ENCODE measurements at places on chromosomes 2 and 18.
A peak's percentile ranks its signal among the peaks of the same experiment; 100 is the strongest.

GRCh38 chr2:173087214-173087581 lies 11.6 kb downstream of the MAP3K20 start:
- no peak for DNase-seq

DNA sequence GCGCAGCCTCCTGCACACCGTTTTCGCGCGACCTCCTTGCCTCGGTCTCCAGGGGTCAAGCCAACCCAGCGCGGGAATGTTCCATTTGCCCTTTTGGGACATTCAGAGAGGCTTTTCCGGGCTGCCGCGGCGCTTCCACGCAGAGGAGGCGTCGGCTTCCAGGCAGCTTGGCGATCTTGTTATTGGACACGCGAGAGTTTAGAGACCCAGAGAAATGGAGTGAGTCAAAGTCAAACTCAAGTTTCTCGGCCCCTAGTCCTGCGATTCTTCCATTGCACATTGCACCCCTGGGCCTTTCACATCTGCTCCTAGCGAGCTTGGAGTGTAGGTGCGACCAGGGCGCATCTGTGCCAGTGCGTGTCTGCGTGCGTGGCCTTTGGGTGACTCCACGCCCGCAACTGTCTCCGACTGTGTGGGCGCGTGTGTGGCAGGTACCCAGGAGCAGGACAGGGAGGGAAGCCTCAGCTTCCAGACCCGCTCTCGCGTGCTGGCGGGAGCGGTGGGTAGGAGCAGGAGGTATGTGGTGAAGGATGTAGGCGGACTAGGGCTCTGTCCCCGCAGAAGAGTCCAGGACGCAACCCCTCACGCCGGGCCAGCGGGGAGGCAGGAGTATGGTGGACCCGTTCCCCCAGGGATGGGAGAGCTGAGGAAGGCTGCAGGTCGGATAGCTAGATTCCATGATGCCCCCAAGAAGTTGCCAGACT lies 13.5 kb downstream of the SIX3 start:
- no peak for DNase-seq

GRCh38 chr2:104853534-104854497 lies at the start of gene POU3F3:
POU3F3 (plus strand) TSS chr2:104854115; CDS start chr2:104855511, 1,396 bp downstream.
- peak; percentile 71 for DNase-seq

DNA sequence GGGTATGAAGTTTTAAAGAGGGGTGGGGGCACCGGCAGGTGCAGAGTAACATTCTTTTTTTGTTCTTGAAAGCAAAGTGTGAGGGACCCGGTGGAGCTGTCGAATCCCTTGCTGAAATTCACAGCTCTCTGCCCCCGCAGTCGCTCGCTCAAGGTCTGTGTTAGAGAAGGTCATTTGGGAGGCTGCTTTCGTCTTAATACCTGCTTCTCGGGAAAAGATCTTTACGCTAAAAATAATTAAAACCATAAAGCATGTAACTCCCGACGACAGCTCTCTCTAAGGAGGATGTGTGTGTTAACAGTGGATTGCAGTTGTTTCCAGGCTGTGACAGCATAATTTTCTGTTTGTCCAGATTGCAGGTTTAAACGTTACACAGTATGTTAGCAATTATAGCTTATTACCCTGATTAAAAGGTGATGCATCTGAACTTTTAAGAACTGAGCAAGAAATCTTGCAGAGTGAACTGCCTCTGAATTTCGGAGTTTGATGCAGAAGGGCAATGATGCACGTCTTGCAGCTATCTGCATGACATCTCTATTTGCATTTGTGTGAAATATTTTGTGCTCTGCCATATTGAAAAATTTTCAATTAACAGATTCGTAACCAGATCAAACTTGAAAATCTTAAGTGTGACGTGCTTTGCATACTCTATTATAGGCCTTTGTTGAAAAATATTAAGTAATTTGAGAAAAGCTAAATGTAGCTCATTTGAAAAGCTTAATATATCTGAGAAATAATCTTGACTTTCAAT lies 954 bp downstream of the RAPGEF4 start:
- DNase-seq: no peak

DNA sequence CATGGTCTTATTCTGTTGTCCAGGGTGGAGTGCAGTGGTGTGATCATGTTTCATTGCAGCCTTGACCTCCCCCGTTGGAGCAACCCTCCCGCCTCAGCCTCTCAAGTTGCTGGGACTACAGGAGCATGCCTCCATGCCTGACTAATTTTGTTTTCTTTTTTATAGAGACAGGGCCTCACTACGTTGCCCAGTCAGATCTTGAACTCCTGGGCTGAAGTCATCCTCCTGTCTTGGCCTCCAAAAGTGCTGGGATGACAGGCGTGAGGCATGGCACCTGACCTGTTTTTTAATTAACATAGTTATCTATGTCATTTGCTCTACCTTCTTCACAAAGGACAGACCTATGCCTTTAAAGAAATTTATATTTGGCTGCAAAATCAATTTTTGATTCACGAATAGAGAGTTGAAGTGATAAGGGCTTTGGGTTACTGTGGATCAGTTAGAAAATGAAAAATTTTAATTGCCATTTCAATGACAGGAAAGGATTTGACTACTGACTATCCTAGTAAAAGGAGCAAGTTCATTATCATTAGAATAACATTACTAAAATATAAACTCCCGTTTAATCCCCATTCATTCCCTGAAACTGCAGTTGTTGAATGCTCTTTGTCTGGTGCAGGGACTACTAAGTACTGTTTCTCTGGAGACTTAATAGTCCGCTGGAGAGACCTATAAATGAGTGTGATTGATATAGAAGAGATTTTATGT lies 3.7 kb downstream of the RNF138 start:
- no peak for DNase-seq

DNA sequence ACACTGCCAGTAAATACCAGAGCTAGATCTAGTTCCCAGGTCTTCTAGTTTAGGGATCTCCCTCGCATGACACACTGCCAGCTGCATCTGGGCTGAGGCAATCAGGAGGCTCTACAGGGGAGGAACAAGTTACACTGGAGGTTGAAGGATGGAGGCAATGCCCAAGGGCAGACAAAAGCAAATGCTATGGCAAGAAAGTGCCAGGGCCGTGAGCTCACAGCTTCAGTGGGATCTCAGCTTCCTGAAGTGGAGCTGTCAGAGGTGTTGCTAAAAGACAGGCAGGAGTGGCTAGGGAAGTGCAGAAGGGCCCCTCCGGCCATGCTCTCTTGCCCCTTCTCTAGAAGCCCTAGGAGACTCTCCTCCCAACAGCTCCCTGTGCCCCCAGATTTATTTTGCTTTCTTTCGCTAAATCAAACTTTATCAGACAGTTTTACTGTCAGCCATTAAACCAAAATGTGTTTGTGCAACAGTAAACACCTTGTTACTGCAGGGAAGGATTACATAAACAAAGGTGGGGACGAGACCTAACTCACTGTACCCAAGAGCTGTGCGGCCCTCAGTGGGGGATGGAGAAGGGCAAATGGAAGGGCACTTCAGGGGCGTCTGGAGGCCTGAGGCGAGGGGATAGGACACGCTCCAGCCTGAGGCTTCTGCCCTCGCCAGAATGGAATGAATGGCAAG lies 39.4 kb upstream of the PKDCC start:
- no peak for DNase-seq

GRCh38 chr2:11056614-11057013 lies 98.7 kb upstream of the SLC66A3 start:
- DNase-seq: no peak

DNA sequence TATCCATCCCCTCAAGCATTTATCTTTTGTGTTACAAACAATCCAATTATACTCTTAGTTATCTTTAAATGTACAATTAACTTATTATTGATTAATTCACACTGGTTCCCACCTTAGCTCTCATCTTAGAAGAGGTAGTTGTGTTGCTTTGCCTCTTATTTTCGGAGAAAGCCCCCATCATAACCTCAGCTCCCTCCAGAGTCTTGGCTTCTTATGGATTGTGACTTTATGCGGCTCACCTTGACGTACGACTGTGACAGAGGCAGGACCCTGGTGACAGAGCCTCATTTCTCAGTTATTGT lies 132.9 kb downstream of the SPTBN1 start:
- no peak for DNase-seq

DNA sequence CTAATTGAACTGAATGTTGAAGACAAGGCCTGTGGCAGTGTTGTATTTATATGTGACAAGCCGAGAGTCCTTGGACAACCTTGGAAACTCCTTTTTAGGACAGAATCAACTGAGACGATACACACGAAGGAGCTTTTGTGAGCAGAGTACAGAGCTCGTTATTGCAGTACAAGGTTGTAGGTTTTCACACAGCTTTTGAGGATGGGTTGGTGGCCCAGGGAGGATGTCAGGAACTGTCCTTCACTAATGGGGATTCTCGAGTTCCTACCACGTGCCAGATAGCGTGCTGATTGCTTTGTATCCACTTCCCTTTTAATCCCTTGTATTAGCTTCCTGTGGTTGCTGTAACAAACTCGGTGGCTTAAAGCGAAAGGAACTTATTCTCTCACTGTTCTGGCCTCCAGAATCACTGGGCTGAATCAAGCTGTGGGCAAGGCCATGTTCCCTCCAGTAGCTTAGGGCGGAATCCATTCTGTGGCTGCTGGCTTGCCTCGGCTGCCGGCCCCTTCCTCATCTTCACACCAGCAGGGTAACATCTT lies 20.2 kb downstream of the INPP4A start:
- peak; percentile 49 for DNase-seq

DNA sequence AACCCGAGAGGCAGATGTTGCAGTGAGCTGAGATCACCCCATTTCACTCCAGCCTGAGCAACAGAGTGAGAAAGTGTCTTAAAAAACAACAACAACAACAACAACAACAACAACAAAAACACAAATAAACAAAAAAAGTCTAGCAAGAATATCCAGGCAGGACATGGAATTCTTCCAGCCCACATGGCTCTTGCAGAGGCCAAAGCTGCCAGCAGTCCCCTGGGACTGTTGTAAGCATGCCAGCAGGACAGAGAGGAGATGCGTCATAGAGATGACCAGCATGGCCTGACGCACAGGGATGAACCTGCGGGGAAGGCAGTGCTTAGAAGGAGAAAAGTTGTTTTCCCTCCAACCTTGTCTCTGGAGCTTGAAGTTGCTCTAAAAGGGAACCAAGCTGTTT lies 182.3 kb upstream of the PGAP1 start:
- DNase-seq: no peak

GRCh38 chr2:88170472-88170892 lies 336 bp downstream of the THNSL2 start:
- no peak for DNase-seq

DNA sequence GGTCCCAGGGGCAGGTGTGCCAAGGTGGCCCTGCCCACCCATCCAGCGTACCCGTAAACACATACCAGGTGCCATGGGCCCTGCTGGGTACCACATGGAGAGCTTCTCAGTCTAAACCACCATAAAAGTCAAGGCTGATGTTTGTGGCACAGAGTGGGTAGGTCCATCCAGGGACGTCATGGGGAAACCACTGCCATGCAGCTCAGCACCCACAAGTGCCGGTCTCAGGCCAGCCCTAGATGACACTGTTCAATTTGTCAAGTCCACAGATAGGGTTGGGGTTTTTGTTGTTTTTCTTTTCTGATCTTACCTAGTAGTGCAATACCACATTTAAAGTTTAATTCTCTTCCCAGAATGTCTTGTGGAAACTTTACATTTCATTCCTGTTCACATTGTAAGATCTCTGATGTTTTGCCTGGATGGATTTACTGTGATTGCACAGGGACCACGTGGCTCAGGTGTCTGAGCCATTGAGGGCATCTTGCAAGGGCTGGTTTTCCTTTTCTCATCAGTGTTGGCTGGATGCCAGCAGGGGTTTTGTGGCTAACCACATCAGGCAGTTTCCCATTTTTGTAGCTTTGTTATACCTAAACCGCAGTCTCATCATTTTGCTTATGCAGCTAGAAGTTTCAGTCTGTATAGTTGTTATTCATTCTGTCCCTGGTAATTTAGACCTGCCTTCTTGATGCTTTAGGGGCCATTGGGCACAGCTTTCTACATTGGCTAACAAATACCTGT lies 64.7 kb downstream of the STK25 start:
- peak; percentile 99 for DNase-seq

- DNase-seq: no peak
Measured at GRCh38 chr2:70433315-70433714, 120.3 kb downstream of the TGFA start.

- no peak for DNase-seq
Measured at GRCh38 chr2:127675331-127676261, at the start of gene LIMS2. LIMS2 (minus strand) TSS chr2:127675530; CDS start chr2:127675024, 506 bp downstream.

DNA sequence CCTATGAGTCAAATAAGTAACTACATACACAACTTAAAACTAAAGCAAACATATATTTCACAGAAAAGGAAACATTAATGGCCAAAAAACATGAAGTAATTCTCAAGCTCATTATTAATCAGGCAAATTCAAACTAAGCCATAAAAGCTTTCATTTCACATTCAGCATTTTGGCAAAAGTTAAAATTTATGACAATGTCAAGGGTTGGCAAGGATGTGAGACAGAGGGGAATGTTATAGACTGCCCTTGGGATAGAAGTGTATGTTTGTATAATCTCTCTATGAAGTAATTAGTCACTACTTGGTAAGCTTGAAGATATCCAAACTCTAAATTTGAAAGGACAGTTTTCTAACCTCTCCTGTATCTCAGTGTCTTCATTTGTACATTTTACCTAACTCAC lies 539.4 kb downstream of the RIT2 start:
- DNase-seq: no peak

DNA sequence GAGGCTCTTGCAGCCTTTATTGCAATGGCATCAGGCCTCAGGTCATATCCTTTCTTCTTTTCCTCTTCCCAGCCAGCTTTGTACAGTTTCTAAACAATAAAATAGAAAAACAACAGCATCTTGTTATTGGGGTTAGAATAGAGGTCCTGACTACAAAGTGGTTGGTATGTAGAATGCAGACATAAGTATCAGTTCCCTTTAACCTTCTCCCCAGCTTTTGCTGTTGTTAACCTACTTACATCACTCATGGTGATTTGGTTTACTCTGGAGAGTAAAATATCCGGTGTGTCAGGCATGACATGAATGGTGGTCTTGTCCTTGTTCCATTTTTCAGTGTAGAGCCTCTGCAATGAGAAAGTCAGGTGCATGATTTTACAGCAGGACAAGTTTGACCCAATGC lies 69.8 kb downstream of the NEB start:
- DNase-seq: no peak

GRCh38 chr2:201271917-201272316 lies 11.6 kb downstream of the CASP8 start:
- no peak for DNase-seq

DNA sequence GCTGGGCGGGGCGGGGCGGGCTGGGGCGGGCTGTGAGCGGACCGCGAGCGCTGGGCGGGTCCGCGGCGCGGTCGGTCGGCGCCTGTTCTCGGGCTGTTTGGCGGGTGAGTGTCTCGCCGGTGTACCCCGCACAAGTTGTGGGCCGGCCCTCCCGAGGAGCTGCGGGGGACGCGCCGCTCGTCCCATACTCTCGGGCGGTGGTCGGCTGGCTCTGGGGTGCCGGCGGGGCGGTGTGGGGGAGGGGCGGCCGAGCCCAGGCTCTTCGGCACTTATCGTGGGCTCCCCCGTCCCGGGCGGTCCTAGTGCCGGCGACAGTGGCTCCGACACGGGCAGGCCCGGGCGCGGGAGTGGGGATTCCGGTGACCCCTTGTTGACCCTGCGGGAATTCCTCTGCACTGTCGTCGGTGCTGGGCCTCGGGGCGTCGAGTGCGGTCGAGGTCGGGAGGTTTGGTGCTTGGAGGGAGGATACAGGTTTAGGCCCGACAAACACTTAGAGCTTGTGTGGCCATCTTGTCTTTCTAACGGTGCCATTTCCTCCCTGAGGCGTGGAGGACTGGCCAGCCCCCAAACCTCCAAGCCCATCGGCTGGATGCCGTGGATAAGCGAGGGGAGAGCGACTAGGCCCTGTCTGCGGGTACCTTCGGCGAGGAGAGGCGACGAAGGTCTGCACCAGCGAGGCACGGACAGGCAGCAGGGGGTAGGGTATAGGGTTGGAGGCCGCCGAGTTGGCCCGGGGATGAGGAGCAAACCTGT lies at the start of gene SEPTIN2:
Gene SEPTIN2, plus strand, starts transcription at position 47 of the 753 bp plus-strand sequence. CDS start 8,308 bp downstream, outside the sequence.
- peak; percentile 82 for DNase-seq

Measured in stimulated activated CD8-positive, alpha-beta memory T cell treated with anti-CD3 and anti-CD28 coated beads, Interleukin-4, amount 100 ng/mL, for 48 hours (primary cell).